ENCODE measurements at places on chromosomes 5 and 9. TPM values are rescaled to one million over a fixed set of nuclear protein-coding genes. Genes with fewer than 3 reads are reported as not detected.
A peak's percentile ranks its signal among the peaks of the same experiment; 100 is the strongest.

Gene FOXI1
- polyA plus RNA-seq = not detected

Gene LCN6
- polyA plus RNA-seq = not detected

Gene HARS2
- 50.9 TPM for polyA plus RNA-seq

Gene FAM13B
- 53.3 TPM for polyA plus RNA-seq

Gene SEMA5A
- 20.8 TPM for polyA plus RNA-seq

DNA sequence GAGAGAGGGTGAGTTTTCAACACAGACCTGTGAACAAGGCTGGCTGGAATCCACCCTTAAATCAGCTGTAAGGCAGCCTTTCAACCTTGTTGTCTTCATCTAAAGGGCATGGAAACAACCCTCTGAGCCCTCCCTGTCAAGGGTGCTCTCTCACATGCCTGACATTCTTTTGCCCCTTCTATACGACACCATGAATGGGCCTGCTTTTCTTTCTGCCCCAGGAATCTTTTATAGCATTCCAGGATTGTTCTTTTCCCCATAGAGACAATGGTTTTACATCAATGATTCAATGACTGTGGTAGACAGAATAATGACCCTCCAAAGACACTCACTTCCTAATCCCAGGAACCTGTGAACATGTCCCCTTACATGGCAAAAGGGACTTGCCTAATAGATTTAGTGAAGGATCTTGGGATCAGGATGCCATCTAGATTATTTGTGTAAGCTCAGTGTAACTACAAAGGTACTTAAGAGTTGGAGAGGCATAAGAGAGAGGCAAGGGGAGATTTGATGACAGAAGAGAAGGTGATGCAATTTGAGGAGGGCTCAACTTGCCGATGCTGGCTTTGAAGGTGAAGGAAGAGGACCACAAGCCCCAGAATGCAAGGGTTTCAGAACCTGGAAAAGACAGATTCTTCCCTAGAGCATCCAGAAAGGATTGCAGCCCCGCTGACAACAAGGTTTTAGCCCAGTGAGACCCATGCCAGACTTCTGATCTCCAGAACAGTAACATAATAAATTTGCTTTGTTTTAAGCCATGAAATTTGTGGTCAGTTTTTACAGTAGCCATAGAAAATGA lies 29.2 kb upstream of the HMHB1 start:
- DNase-seq = no peak

DNA sequence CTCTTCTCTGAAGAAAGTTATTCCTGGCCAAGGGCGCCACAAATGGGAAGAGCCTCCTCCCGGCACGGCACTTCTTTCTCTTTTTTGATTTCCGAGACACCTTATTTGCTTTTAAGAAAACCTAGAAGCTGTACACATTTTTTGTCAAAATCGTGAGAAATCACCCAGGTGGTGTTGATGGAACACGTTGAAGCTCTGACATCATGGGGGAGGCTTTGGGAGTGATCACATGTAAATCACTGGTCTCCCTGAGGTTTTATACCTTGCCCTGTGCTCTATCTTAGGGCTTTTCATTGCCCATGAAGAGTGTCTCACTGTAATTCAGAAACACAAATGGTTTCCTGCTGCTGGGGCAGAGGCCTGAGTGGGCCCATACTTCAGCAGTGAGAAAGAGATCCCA lies 27.4 kb downstream of the SLC36A1 start:
- no peak for DNase-seq

DNA sequence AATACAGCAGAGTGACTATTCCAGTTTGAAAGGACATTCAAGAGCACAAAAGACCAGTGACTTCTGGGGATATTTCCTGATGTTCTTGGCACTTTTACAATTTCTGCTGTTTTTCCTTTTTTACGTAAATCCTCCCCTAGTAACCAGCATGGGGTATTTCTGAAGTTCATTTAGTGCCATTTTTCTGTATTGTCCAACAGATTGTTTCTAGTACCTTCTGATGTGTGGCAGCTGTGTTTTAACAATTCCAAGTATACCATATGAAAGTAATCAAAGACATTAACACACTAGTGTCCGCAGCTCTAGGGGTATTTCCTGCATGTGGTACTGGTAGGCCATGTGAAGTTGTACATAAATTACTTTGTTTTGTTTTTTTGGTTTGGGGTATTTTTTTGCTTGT lies 53.0 kb upstream of the SMARCA2 start:
- DNase-seq = peak; percentile 70

GRCh38 chr5:74864823-74865222 lies 1.4 kb downstream of the FAM169A start:
- no peak for DNase-seq

DNA sequence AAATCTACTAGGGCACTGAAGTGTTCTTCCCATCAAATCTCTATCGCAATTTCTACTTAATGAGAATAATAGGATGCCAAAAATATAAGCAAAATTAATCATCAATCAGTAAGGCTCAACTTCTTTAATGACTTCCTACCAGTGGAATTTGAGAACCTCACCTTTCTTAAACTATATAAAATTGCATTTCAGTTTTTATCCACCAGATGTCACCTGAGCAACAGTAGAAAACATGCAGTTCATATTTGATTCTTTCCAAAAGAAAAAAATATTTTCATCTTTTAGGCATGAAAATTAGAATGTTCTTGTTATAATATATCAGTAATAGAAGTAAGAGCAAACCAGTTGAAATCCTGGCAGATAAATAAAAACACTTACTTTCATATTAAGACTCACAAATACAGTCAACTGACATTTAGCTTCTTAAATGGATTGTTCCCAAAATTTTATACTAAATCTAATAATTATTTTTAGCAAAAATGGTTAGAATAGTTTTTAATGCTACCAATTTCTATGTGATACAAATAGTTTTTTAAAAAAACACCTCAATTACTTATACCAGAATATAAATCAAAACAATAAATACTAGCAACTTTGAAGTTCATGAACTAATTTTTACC lies 13.4 kb upstream of the CCDC112 start:
- DNase-seq = no peak

GRCh38 chr9:115169003-115169402 lies 51.0 kb upstream of the TNC start:
- no peak for DNase-seq

- DNase-seq = no peak
Observed at GRCh38 chr9:135756576-135756975, 54.6 kb downstream of the KCNT1 start.

GRCh38 chr9:72827950-72828731 lies 124.7 kb downstream of the ALDH1A1 start:
- DNase-seq = no peak

DNA sequence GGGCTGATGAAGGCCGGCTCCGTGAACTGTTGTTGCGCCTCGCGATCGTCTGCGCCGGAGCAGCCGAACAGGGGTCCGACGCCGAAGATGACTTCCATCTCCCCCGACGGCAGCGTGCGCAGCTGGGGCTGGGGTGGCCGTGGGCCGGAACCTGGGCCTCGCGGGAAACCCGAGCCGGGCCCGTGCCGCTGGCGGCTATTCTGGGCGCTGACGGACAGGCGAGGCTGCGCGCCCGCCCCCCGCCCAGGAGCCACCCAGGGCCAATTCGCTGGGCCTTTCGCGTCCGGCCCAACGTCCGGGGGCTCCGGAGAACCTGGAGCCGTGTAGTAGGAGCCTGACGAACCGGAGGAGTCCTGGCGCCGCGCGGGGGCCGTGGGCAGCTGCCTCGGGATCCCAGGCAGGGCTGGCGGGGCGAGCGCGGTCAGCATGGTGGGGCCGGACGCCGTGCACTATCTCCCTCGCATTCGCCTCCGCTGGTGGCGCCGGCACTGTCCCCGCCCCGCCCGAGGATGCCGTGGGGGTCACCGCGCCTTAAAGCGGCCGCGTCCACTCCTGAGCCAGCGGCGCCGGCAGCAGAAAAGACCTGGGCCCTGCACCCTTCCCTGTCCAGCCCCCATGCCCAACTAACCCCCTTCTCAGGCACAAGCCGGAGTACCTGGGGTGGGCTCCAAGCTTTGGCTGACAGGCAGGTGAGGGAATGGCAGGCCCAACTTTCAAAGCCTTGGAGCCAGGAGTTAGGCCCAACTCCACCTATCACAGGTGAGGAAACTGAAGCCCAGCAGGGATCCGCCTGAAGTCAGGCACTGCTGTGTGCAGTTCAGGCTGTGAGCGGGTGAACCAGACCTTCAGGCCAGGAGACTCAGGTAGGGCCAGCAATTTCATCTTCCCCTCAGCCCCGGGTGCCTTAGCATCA lies at the start of gene PROB1:
TSS of gene PROB1 (minus strand) at position 451 of the 913 bp plus-strand sequence. CDS start at position 428, 23 bp downstream.
- DNase-seq = no peak

GRCh38 chr5:1343931-1344901 lies 683 bp downstream of the CLPTM1L start:
- DNase-seq = no peak

DNA sequence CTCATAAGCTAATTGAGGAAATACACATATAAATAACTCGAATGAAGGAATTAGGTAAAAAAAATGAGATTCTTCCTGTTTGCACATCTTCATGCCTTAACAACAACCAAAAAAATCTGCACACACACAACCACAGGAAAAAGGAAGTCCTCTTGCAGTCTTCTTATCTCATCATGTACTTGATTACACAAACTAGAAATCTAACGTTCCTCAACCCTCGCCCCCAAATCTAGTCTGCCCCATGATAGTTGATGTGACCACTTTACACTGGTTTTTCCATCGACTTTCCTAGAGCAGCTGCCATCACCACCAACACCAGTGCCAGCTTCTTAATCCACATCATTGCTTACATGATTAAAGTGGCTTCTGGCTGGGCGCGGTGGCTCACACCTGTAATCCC lies 31.2 kb upstream of the RNU6ATAC start:
- no peak for DNase-seq

DNA sequence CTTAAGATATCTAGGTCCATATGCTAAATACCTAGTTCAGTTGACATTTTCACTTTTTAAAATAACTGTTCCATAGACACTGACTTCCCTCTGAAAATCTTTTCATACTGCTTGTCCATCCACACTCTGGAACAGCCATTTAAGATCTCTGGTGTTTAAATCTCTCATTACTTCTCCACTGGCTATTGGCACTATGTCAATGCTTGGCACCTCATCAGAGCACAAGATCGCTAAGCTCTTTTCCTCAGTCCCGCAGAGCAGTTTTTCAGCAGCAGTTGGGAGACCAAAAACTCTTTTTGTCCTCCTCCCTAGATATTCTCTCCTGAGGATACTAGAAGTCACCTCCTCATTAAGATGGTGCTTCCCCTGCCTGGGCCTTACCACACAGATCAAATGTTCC lies 172.7 kb downstream of the KIAA0825 start:
- no peak for DNase-seq

- DNase-seq = no peak
Observed at GRCh38 chr5:121748686-121749085, 103.0 kb upstream of the FTMT start.

- DNase-seq = no peak
Observed at GRCh38 chr9:2023532-2023931, 8.4 kb downstream of the SMARCA2 start.

DNA sequence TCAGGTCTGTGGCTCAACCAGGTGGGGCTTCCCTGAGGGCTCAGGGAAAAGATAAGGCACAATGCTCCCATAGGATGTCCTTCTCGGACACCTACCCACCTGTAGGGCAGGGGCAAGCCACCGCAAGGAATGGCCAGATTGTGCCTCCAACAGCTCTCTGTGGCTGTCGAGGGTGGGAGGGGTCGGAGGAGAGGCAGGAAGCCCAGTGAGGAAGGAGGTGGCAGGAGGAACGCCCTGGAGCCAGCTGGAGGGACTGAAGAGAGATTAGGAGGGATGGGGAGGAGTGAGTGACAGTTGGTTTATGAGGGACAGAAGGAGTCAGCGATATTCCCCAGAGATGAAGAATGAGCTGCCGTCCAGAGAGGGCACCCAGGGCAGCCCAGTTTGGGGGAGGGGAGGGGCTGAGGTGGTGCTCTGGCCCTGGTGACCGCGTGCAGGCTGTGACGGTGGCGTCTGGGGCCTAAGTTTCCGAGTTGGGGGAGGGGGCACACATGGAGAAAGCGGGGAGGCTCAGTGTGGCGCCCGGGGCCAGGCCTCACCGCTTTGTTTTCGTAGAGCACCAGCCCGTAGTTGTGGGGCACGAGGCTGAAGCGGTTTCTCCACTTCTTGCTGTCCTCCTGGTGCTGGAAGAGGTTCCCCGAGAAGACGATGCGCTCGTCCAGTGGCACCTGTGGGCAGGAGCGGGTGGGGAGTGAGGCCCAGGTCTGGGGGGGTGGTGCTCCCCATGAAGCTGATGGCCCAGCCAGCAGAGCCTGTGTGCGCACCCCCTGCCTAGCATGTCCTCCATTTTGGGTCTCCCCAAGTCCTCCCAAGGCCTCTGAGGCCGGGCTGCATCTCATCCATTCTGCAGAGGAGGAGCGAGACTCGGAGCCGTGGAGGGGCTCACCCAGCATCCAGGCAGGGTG lies 75.6 kb downstream of the LRSAM1 start:
- no peak for DNase-seq

DNA sequence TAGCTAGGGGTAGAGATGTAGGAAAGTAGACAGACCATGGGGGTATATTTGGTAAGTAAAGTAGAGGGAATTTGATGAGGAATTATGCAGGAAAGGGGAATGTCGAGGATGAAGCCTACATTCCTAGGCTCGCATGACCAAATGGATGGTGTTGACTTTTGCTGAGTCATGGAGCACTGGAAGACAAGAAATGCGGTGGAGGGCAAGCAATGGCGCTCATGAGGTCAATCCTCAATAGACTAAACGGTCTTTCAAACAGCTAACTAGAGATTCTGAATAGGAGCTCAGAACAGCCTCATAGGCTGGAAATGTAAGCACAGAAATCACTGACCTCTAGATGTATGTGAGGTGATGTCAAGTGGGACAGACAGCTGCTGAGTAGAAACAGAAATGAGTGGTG lies 50.7 kb upstream of the FST start:
- DNase-seq = no peak

DNA sequence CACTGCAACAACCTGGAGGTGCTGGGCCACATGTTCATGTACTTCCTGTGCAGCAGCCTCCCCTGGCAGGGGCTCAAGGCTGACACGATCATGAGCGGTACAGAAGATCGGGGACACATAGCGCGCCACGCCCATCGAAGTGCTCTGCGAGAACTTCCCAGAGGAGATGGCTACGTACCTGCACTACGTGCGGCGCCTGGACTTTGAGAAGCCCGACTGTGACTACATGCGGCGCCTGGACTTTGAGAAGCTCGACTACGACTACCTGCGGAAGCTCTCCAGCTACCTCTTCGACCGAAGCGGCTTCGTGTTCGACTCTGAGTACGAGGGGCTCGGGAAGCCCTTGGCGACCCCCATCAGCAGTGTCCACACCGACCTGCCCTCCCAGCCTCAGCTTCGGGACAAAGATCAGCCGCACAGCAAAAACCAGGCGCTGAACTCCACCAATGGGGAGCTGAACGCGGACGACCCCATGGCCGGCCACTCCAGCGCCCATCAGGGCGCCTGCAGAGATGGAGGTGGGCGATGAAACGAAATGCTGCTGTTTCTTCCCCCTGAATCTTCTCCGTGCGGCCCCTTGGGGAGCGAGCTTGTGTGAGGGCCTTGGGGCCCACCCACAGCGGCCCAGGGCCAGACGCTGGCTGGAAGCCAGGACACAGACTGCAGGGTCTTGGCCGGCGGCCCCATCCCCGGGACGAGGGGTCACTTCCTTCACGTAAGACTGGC lies 56.5 kb downstream of the JAK2 start:
- DNase-seq = no peak

Data from left lung (tissue), 14 donors.